ENCODE measurements at places on chromosomes 13 and 19.

- peak; percentile 36 for DNase-seq
These were observed 3.0 kb upstream of the COX6B1 start for GRCh38 chr19:35644987-35645679.

DNA sequence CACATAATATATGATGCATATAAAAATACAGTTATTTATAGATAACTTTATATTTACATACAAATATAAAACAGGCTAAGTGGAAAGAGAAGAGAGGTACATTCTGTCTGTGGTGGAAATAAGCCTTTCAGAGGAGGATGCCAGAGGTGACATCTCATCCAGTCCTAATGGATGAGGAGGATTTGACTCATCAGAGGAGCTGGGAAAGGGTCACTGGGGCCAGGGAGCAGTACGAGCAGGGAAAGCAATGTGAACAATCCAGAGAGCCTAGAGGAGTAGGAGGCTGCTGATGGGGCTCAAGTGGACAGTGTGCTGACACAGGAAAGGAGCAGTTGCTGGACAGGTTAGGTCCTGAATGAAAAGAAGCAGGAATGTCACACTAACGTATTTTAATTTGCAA, 18.6 kb downstream of the NALCN start:
- no peak for DNase-seq

DNA sequence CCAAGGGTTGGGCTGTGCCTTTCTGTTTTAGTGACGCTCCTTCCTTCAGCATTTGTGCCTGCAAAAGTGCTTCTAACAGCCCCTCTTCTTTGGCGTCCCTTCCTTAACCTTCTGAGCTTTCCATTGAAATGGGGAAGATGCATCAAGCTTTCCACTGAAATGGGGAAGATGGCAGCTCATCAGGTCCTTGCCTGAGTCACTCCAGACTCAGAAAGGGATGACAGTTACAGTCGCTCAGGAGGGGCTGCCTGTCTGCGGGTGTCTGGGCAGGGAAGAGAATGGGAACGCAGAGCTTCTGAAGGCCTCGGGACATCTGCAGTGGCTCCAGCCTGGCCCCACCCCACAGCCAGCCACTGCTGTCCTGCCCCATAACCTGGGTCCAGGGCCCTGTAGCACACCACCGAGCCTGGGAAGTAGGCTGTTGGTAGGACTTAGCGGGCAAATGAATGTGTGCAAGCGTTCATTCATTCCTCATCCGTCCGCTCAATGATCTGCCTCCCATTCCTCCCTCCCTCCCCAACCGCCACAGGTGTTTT, 9.8 kb downstream of the AP1M1 start:
- DNase-seq = no peak

- DNase-seq = no peak
These were observed 94.5 kb downstream of the LIG4 start for GRCh38 chr13:108120856-108121255.

- no peak for DNase-seq
These were observed 1.7 kb upstream of the SLC10A2 start for GRCh38 chr13:103067751-103068555.

GRCh38 chr19:55028757-55029156, 9.3 kb downstream of the GP6 start:
- no peak for DNase-seq

- DNase-seq = no peak
These were observed 24.6 kb upstream of the ATP1A3 start for GRCh38 chr19:42018503-42019193.

DNA sequence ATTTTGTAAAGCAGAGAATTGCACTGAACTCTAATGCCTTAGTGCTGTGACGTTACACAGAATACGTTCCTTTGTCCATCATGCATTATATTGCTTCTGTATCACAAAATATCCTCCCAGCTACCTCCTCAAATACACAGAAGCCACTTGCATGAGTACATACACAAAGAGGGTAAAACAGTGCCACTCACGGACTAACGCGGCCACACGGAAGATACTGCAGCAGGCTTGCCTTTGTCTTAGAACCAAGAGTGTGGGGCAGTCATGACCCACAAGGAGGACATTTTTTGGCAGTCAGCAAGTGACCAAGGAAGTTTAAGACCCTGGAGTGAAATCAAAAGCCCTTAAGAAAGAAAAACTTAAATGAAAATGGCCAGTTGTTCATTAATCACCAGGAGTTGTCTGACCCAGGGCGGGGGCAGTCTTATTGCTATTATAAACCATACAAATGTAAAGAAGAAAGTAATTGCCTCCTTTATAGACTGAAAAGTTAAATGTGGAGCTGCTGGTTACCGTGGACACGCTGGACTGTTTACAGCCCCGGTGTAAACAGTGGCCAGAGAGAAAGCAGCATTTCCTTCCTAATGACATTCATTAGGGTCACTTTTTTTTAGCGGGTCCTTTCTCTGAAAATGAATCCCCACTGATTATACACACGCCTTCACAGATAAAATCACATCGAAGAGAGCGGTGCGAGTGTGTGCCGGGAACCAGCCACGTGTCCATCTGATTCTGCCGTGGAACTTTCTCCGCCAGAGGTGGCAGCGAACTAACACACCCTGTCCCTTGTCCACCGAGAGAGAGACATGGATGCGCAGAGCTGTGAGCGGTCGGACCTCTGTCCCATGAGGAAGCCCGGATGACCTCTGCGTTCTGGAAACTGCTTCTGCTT, 66.8 kb downstream of the SOX1 start:
- DNase-seq = no peak

DNA sequence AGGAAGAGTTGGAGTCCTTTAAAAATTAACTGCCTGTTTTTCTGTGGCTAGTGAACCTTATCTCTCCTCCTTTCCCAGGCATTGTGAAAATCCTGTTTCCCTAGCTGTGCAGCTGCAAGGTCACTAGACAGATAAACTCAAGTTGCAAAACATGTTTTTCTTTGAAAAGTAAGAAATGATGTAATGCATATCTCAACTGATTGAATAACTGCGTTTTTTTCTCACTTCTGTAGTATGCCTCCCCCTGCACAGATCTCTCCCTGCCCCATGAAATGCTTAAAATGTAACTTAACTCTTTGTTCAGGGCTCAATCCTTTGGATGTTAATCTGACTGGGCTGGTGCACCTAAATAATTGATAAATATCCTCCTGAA, 27.7 kb upstream of the CYSLTR2 start:
- DNase-seq = no peak

- DNase-seq = no peak
These were observed 7.0 kb downstream of the MOB3A start for GRCh38 chr19:2089001-2089711.
